H7 (cell line): ENCODE measurements at places on chromosomes 1 and 21.

GRCh38 chr21:32064281-32064910 lies 191.6 kb downstream of the HUNK start:
- no peak for DNase-seq

DNA sequence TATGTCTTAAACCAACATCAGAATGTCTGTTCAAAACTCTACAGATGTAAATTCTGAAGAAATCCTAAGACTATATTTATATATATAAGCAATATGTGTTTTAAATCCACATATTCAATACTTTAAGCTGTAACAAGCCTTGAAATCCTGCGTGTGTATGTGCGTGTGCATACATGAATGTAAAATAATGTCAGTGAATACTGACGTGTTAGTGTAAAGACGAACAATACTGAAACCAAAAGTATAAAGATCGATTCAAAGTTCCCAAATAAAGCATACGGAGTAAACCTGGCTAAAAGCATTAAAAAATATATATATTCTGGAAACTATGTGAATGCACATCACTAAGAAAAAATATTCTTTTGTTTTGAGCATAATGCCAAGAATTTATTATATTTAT lies 668.6 kb upstream of the NCAM2 start:
- DNase-seq = no peak

DNA sequence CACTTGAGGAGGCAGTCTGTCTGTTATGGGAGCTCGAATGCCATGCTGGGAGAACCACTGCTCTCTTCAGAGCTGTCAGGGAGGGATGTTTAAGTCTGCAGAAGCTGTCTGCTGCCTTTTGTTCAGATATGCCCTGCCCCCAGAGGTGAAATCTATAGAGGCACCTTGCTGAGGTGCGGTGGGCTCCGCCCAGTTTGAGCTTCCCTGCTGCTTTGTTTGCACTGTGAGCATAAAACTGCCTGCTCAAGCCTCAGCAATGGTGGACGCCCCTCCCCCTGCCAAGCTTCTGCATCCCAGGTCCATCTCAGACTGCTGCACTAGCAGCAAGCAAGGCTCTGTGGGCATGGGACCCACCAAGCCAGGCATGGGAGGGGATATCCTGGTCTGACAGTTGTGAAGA lies 247.5 kb downstream of the LMX1A start:
- DNase-seq = no peak

DNA sequence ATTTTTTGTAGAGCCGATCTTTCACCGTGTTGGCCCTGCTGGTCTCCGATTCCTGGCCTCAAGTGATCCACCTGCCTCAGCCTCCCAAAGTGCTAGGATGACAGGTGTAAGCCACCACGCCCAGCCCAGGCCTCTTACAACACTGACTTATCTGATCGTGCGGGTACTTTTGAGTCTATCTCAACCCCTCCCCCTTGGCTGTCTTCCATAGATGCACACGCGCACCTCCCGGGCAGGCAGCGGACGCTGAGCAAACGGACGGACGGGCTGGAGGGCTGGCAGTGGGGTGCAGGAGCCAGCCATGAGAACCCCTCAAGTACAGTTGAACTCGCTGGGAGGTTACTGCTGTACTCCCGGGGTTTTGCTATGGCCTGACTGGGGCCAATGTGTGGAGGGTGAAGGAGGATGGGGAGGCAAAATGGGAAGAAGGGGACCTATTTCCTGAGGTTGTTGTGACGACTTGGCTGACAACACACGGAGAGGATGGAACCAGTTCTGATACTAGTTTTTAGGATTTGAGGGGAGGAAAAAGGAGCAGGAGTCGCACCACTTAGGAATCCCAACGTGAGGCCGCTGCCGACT lies 959 bp downstream of the CD58 start:
- no peak for DNase-seq

GRCh38 chr1:180953291-180954004 lies 40.8 kb downstream of the KIAA1614 start:
- peak; percentile 67 for DNase-seq

DNA sequence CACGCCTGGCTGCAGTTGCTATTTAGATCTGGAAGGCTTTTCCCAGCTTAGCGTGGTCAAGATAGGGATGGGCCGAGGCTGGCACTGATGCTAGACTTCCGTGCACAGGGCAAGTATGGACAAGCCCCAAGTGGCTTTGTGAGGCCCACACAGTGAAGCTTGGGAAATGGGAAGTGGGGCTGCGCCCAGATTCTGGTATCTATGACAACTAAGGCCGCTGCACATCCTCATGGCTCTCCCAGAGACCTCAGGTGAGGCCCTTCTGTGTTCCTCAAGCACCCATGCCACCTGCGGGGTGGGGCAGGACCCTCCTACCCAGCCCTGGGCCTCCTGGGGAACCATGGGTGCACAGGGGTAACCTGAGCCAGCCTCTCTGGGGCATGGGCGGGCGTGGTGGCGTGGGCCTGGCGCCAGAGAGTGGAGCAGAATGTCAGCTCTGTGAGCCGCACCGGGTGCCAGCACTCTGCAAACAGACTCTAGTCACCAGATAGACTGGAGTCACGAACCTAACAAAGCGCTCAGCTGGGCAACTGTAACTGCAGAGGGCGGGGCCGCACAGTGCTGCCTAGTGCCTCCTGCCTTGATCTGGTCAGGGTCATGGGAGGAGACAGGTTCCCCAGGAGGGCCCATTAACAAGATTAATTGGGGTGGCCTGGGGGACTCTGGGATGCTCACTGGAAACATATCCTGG lies 46.4 kb downstream of the ELF3 start:
- DNase-seq = no peak

- no peak for DNase-seq
These were observed 921 bp upstream of the MIB2 start for GRCh38 chr1:1614204-1614953.

DNA sequence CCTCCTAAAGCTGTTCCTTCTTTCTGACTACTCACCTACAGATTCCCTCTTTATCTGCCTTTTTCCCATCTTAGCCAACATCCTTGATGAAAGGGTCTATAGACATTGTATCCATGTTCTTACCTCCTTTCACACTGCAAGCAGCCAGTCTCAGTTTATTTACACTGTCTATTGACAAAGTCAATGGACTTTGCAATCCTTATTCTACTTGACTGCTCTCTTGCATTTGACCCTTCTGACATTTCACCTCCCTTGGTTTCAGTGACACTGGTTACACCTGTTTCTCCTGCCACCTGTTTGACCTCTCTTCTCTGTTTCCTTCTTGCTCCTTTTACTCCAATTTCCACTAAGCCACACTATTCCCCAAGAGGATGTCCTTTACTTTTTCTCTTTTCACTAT lies 224.0 kb upstream of the SNX7 start:
- DNase-seq = no peak

GRCh38 chr1:168082008-168082876 lies 54.5 kb downstream of the GPR161 start:
- DNase-seq = peak; percentile 78

DNA sequence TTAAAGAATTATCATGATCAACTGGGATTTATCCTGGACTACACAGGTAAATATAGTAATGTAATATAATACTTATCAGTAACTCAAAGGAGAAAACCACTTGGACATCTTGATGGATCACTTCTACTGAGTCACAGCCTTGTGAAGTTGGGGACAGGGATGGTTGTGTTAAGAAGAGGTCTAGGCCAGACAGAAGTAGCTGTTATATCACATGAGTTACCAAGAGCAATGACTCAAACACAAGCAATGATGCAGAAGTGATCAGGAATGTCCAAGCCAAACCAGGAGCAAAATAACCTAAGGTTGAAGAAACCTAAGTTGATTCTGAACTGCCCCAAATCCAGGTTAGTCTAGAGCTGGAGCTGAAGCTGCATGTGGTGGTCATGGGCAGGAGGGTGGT lies 424.5 kb upstream of the DAB1 start:
- no peak for DNase-seq

- DNase-seq = no peak
These were observed 40.1 kb downstream of the SYT6 start for GRCh38 chr1:114113411-114114184.

GRCh38 chr21:44858291-44858690 lies 15.2 kb downstream of the PTTG1IP start:
- DNase-seq = no peak

- no peak for DNase-seq
These were observed 85.9 kb upstream of the ADAM30 start for GRCh38 chr1:119981986-119982815.

DNA sequence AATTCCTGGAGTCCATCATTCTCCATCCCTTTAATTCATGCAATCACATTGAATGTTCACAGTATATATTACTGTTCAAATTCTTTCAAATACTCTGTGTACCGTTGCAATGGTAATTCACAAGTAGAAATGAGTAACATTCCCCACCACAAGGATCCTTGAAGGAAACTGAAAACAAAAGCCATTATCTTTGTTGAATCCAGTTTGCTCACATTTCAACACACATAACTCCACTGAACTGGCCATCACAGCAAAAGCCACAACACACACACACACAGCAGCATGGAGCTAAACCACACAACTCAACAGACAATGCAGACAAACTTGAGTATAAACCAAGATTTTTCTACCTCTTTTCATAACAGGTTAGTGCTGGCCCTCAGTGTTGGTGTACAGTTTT lies 188.3 kb upstream of the GREM2 start:
- no peak for DNase-seq

DNA sequence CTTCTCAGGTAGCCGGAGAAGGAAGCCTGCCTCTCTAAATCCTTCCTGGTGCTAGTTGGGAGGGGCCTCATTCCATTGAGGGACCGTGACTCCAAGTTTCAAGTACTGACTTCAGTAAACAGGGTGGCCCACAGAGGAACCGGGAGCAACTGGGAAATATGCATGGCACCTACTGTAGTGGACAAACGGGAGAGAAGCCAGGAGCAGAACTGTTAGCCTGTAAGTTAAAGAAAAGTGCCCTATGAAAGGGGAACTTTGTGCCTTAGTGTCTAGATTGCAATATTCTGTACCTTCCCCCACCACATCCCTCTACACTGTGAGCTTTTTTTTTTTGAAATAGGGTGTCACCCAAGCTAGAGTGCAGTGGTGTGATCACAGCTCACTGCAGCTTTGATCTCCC lies 33.2 kb upstream of the KANK4 start:
- no peak for DNase-seq

GRCh38 chr1:42420911-42421585 lies 34.8 kb downstream of the ZMYND12 start:
- no peak for DNase-seq

- peak; percentile 50 for DNase-seq
These were observed 10.0 kb downstream of the PDPN start for GRCh38 chr1:13593511-13594131.

GRCh38 chr1:39574646-39575045 lies 1.9 kb downstream of the PABPC4 start:
- DNase-seq = peak; percentile 49

DNA sequence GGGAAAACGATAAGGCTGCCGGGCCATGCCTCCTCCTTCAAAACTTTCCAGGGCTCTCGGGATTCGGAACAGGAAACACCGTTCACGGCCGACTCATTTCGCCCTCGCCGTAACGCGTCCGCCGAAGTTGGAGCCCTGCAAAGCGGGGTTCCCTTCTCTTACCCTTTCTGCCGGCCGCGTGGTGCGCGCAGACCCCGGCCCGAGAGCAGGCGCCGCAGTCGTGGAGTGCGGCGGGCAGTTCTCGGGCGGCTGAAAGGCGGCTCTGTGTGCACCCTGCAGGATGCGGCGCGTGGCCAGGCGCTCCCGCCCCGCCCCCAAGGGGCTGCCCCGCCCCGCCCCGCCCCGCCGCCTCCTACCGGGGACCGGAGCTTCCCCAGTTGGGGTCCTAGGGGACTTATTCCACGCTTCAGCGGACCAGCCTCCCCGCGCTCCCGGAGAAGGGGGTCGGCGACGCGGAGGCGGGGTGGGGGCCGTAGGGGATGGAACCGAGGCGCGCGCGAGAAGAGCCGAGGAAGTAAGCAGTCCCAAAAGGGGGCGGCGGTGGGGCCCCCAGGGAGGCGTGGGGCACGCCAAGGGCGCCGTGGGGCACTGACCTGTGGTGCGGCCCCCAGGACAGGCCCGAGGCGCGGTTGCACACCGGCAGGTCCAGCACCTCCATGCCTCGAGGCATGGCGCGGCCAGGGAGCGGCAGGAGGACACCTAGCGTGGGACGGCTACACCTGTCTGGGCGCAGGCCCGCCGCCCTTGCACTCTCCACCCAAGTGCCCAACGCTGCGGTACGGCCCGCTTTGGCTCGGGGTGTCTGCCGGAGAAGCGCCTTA lies at the start of gene MCOLN2:
TSS of gene MCOLN2 (minus strand) at position 268 of the 821 bp plus-strand sequence. CDS start at position 27, 241 bp downstream.
- peak; percentile 89 for DNase-seq

DNA sequence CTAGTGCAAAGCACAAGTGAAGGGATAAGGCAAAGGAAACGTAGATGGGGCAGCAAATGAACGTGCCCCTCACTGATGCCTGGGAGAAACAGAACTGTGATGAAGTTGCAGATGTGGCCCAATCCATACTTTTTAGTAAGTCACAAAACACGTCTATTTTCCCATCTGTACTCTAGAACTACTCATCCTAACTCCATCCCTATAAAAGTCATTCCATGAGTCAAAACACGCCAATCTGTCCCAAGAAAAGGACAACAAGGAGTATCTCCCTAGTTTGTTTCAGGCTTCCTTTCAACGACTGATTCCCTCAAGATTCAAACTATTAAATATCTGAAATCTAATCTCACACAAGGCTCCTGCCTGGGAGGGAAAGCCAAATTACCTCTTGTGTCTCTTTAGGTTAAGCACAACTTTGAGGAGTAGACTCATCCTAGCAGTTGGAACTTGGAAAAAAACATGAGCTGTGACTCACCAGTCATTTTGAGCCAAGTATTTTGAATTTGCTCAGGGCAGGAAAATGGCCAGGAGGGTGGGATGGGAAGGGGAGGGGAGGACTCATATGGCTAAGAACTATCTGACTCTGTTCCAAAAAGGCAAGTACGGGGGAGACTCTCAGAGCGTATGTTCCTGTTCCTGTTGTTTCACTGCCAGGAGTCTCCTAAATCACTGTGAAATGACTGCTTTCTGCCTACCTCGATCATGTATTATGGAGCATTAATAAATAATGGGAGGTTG lies 214.5 kb upstream of the CAMK1G start:
- no peak for DNase-seq

GRCh38 chr1:203186091-203186445 lies 436 bp downstream of the CHI3L1 start:
- no peak for DNase-seq

- DNase-seq = no peak
These were observed 39.3 kb upstream of the ERRFI1 start for GRCh38 chr1:8065369-8065768.
